ENCODE measurements at places on chromosomes 5 and 9.
A peak's percentile ranks its signal among the peaks of the same experiment; 100 is the strongest.

- DNase-seq = no peak
These were observed 359.5 kb downstream of the ADGRV1 start for GRCh38 chr5:90917928-90918668.

DNA sequence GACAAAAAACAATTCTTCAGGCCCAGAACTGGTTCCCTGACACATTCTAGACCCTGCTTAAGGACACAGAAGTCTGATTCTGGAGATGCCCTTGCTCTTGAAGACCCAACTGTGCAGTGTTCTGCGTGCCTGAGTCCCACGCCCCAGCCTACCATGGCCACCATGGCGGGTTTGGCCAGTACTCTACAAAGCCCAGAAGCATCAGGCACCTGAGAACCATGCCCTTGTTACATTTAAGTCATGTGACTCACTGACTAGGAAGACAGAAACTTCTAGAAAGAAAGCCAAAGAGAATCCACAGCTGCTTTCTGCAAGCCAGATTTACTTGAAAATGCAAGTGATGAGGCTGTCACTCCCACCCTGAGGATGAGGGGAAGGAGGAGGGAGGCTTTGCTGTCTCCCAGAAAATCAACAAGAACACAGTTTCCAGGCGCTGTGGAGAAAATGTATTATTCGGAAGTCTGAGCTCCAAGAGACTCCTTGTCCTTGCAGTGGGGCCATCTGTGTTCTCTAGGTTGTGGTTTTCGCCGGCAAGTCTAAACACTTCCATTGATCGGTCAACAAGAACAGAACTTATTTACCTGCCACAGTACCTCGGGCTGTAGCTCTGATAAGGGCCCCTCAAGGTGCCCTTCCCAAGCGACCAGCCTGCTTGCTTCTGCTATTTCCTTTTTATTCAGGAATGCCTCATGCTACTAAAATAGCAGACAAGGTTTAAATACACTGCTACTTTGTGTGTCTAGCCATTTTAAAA, 81.3 kb upstream of the DMRT1 start:
- DNase-seq = no peak

GRCh38 chr5:76714751-76715485, 1.0 kb upstream of the F2R start:
- no peak for DNase-seq

DNA sequence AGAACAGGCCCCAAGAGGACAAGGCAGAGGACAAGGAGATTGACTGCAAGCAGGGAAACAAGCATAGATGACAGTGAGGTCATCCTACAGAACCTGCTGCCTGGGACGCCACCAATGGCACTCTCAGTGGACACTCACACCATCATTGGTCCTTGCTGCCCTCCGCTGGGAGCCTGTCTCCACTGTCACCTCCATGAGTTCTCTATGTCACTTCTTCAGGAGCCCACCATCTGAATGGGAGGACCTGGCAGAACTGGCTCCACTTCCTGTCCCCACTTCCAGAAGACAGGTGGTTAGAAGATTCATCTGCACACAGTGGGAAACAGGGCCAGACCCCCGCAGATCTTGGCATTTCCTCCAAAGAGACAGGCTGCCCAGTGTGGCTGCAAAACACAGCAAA, 188.9 kb downstream of the HSD17B3 start:
- DNase-seq = no peak

DNA sequence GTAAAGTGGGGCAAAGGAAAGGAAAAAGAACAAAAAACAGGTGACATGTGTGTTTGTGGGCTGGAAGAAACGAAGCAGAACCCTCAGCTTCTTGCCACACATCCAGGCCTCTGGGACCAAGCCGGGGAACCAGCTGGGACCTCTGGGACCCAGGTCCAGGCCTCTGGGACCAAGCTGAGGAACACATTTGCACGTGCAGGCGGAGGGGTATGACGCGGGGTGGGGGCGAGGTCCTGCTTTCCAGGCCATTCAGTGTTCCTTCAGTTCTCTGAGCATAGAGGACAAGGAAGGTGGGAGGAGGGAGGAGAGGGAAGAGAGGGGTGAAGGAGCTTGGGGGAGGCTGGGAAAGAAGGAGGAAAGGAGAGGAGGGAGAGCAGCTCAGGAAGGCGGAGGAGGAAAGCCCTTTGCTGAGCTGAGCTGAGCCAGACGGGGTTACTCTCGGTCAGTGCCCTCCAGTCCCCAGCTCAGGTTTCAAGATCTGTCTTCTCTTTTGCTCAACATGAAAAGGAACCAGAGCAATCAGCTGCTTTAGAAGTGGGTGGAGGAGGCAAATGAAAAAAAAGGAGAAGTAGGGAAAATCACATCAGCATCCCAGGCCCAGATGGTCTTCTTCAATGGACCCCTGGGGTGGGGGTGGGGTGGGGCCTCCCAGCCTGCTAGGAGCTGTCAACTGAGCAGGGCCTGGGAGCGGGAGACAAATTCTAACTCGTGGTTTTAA, 59.1 kb downstream of the ABCA1 start:
- peak; percentile 83 for DNase-seq

- DNase-seq = no peak
These were observed 176.0 kb downstream of the MSX2 start for GRCh38 chr5:174900240-174900865.

DNA sequence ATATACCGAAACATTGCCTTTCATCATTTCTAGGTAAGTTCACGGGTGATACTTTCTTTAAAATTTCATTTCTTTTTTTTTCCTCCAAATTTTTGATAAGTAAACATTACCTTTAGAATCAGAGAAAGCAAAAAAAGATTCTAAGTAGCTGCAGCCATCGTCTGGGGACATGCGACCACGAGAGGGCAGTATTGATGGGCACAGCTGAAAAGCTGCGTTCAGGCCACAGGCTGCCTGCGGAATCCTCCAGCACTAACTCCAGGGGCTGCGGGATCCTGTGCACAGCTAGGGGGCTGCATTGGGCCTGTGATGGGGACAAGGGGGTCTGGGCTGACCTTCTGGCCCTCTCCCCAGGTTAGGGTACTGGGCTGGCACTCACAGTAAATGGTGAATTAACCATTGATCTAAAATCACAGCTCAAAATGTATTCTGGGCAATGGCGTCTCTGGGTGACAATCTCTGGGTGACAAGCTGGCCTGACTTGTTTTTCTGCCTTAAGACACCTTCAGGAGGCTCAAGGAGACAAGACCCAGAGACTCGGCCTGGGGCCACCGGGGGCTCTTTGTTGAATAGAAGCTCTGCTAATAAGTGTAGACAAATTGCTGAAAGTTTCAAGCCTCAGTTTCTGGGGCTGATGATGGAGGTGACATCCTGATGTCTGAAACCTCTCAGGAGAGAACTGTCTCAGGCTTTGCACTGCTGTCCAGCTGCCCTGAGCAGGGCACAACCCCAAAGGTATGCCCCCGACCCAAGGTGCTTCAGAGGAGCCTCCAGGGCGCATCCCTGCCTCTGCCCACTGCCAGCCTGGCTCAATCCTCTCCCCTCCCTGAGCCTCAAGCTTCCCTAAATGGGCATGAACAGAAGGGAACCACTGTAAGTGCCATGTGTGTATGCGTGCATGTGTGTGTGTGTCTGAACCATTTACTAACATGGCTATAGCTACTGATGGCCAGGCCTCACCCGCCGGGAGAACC, 44.3 kb upstream of the SARDH start:
- DNase-seq = peak; percentile 57

GRCh38 chr9:2872250-2872930, 28.5 kb upstream of the PUM3 start:
- peak; percentile 49 for DNase-seq

GRCh38 chr9:117718085-117718484, 13.9 kb downstream of the TLR4 start:
- peak; percentile 83 for DNase-seq

DNA sequence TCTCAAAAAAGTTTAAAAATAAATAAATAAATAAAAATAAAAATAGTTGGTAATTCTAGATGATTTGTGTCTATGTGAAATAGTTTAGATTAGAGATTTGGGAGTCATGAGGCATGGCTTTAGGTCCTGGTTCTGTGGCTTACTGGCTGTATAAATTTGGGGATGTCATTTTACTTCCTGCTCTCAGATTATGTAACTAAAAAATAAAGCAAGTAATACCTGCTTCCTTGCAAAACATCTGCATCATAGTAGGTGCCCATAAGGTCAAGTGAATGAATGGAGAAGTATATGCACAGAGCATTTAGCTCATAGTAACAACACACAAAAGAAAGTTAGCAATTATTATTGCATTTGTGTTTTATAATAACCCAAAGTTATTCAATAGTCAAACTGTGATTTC, 287.7 kb upstream of the TLE4 start:
- no peak for DNase-seq

DNA sequence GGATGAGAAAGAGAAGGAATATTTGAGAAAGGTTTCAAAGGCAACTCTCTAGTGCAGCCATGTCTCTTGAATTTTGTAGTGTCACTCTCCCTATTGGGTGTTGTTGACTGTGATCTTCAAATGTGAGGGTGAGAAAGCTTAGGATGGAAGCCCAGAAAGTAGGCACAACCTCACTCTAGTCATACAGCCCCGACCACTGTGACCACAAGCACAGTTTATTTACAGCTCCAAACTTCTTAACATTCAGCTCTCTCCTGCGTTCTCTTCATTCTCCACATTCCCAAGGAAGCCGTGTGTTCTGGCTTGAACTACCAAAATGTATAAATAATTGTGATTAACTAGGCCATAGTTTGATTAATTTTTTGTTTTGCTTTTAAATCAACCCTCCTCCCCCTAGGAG, 542.9 kb downstream of the LRRC70 start:
- DNase-seq = no peak

- no peak for DNase-seq
These were observed 178.3 kb downstream of the CRB2 start for GRCh38 chr9:123534336-123534735.

DNA sequence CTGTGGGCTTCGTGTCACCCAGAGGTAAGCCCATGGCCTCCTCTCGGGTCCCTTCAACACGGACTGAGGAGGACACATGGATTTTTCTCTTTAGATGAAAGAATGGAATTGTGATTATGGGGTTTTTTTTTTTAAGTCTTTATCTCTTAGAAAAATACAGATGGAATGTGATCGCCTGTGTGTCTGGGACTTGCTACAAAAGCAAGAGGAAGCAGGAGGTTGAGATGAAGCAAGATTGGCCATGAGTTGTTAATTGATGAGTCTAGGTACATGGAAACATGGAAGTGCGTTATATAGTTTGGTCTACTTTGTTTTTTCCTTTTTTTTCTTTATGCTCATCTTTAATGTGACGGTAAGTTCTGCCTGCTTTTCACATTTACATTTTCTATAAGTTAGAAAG, 14.6 kb downstream of the USP20 start:
- peak; percentile 39 for DNase-seq

GRCh38 chr5:127961006-127961762, 122.4 kb upstream of the SLC12A2 start:
- DNase-seq = no peak

GRCh38 chr5:133470841-133471240, 141.5 kb downstream of the FSTL4 start:
- DNase-seq = no peak

DNA sequence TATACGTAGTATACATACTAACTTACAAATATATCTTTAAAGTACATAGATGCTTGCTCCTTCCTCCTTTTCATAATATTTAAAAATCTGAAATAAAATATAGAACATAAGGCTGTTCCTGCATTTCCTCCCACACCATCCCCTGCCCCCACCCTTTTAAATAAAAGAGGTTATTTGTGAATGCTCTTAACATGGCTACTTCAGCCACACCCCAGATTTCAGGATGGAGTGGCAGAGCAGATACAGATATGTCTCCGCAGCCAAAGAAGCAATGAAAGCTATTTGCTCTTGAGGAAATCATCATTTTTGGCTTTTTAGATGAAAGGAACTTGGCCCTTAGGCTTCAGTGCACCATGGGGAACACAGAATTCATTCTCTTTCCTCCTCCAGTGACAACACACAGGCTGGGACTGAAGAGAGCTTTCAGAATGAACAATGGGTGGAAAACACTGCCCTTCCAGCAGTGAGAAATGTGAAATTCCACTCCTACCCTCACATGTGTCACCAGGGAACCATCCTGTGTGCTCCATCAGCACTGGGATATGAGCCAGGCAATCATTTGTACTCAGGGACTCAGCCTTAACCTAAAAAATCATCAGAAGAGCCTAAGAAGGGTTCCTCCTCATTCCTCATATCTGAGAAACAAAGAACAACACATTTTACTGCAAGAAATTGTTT, 134.3 kb downstream of the PPP2R2B start:
- DNase-seq = peak; percentile 20

- no peak for DNase-seq
These were observed 66.5 kb downstream of the MARCHF3 start for GRCh38 chr5:126963822-126964375.

- DNase-seq = no peak
These were observed 93.1 kb upstream of the FTMT start for GRCh38 chr5:121758615-121759014.

All from fibroblast of skin of back (primary cell).